ENCODE measurements at places on chromosomes 1 and 21.
A peak's percentile ranks its signal among the peaks of the same experiment; 100 is the strongest.

DNA sequence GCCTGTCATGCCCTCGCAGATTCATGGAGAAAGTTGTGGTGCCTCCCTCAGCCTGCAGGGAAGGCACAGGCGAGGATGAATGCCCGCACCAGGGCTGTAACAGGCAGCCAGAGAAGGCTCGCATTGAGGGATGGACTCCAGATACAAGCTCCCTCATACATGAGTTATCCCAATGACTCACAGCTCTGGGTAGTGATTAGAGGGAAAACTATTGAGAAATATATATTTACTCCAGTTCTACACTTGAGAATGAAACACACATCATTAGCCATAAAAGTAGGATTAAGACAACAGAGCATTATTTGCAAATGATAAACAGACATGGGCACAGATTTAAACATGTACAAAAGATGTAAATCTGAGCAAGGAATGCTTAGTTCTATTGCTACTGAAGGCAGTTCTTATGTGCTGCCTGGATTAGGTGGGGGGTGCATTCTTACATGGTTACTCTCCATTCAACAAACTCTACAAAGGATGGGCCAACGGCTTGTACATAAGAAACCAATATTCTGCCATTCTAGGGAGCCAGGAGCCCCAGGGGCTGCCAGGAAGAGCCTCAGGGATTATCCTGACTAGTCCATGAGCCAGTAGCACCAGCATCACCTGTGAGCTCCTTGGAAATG, 97.9 kb downstream of the CSMD2 start:
- no peak for DNase-seq

DNA sequence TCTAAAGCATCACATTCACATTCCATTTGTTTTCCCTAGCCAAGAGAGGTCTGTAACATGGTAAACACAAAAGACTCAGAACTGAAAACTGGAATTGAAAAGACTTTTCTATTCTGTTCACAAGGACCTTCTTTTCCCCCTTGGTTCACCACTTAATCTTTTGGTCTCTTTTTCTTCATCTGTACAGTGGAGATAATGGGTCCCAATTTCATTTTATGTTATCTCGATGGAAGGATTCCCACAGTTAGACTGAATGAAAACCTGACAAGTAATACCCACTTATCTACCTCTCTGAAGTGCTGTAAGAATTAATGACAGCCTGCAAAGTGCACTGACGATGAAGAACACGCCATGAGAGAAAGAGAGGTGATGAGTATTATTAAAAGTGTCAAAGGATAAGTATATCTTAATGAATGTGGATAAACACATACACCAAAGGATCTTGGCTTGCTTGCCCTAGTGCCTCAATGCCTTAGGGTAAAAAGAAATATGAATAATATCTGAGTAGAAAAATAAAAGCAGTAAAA, 71.5 kb downstream of the CYYR1 start:
- no peak for DNase-seq

- DNase-seq = no peak
These were observed 265.8 kb downstream of the CAMTA1 start for GRCh38 chr1:7050751-7051665.

DNA sequence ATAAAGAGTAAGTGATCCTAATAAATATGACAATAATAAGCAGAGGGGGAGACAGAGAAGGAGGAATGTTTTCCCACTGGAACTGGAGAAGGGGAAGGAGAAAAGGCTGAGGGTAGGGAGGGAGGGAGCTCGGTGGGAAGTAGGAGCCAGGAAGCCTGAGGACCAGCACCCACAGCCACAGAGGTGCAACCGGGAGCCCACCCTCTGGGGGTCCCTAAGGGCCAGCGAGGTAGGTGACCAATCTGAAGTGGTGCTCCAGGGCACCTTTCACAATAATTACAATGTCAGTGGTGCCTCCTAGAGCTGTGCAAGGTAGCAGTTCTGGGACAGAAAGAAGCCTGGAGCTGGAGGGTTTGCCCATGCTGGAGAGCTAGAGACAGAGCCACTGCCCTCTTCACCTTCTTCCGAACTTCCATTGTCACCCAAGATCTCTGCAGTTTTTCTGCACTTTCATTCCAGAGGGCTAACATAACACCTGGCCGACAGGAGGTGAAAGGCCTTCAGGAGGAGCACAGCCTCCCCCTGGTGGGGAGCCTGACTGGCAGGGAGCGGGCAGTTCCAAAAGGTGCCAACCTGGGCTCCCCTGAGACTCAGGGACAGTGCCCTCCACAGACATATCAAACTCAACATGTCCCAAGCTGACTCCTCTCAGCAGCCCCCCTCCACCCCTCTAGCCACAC, 4.1 kb upstream of the AHCYL1 start:
- no peak for DNase-seq

- DNase-seq = no peak
These were observed 351.5 kb upstream of the ZP4 start for GRCh38 chr1:238242181-238242580.

DNA sequence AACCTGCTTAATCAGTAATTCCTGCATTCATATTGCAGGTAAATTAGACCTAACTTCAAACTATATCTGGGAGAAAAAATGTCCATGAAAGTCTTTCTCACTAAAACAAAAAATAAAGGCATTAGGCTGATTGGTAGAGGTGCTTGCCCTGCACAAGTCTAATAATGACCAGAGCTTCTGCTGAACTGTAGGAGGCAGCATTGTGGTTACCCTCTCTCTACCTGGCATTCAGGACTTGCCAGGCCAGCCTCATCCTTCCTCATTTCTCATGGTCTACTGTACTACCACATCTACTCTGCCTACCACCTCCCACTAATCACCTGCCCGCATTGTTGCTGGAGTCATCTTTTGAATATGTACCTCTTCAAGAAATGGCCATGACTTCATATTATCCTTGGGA, 60.8 kb upstream of the KRTAP11-1 start:
- DNase-seq = no peak

DNA sequence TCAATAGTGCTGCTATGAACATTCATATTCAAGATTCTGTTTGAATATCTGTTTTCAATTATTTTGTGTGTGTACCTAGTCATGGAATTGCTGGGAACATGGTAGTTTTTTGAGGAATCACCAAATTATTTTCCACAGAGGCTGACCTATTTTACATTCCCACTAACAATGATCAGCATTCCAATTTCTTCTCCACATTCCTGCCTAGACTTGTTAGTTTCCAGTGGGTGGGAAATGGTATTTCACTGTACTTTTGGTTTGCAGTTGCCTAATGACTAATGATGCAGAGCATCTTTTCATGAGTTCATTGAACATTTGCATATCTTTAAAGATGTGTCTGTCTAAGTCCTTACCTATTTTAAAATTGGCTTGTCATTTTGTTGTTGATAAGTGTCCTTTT, 1182.6 kb upstream of the B3GALT2 start:
- DNase-seq = no peak

- DNase-seq = no peak
These were observed 7.4 kb upstream of the IGFN1 start for GRCh38 chr1:201183209-201183608.

GRCh38 chr1:93056214-93056613, 22.9 kb upstream of the MTF2 start:
- DNase-seq = no peak

- DNase-seq = no peak
These were observed 4.9 kb downstream of the WNT9A start for GRCh38 chr1:227942716-227943261.

GRCh38 chr1:41414296-41414695, 53.1 kb downstream of the FOXO6 start:
- DNase-seq = no peak

GRCh38 chr1:167344615-167345385, 124.1 kb downstream of the POU2F1 start:
- no peak for DNase-seq

DNA sequence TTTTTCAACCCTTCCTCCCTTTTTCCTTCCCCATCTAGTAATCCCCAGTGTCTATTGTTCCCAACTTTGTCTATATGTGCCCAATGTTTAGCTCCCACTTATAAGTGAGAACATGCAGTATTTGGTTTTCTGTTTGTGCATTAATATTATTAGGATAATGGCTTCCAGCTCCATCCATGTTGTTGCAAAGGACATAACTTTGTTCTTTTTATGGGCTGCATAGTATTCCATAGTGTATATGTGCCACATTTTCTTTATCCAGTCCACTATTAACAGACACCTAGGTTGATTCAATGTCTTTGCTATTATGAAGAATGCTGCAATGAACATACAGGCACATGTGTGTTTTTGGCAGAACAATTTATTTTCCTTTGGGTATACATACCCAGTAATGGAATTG, 121.0 kb upstream of the C1orf105 start:
- DNase-seq = no peak

DNA sequence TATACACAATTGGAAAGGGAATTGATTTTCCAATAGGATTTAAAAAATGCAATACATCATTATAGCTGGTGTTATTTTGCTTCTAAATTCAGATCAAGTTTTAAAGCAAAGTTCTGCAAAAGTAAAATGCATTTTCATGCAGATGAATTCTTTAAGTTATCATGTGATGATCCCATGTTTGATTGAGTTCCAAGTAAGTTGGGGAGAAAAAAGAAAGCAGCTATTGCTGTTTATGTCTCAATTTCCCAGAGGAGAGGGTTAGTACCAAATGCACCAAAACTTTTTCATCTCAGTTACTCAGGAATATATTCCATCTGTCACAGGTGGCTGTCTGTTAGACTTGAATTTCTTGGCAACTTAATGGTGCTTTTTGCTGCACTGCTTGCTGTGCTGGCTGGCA, 29.7 kb downstream of the HSPA13 start:
- DNase-seq = no peak

DNA sequence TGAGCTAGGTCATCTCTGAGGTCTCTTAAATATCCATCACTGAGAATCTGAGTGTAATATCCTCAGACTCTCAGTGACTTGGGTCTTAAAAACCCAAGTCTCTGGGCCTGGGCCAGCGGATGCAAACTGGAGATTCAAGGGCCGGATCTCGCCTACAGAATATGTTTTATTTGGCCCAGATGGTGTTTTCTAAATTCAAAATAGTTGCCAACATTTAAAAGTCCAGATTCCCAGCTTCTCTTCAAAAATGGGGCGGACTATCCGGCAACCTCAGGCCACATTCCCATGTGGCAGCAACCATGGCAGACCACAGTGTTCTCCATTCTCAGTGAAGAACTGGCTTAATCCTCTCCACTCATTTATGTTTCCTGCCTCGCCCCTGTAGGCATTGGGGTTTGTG, 12.7 kb upstream of the HEYL start:
- no peak for DNase-seq

- DNase-seq = no peak
These were observed 46.4 kb downstream of the SEC16B start for GRCh38 chr1:177923441-177923840.

- DNase-seq = no peak
These were observed 165.7 kb downstream of the SLC45A1 start for GRCh38 chr1:8483586-8483985.

- DNase-seq = no peak
These were observed 3.4 kb downstream of the LINGO4 start for GRCh38 chr1:151801846-151802245.

- DNase-seq = no peak
These were observed 46.5 kb downstream of the B3GALT5 start for GRCh38 chr21:39659070-39659815.

- no peak for DNase-seq
These were observed 2.5 kb downstream of the SDC3 start for GRCh38 chr1:30905916-30906620.

DNA sequence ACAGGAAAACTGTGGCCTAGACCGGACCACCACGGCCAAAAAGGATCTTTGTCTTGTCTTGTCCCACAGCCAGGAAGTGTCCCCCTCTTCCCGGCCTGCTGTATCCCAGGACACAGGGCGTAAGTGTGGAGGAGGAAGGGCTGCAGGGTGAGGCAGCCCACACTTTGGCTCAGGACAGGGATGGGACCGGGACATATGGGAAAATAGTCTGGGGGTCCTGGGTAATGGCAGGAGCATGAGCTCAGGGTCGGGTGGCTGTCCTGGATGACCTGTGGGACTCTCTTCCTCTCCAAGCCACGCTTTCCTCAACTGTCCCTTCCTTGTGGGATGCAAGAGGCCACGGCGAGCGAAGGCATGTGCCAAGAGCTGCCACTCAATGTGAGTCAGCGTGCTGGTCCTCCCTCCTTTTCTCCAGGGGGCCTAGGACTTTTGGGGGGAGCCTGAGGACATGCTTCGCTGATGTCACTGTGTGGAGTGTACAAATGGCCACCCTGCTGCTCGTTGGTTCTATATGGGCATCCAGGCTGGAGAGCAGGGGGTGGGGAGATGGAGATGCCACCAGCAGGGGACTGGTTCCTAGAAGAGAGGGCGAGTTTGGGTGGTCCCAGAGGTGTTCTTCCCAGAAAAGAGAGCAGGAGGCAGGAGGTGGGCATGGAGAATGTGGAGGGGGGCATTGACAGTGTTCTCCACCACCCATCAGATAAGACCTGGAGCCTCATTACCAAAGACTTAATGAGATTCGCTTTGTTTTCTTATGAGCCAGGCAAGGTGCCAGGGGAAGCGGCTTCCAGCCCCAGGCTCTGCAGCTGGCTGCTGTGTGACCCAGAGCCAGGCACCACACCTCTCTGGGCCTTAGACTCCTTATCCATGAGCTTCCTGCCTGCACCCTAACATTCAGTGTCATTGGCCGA, 11.5 kb upstream of the PADI1 start:
- DNase-seq = no peak

DNA sequence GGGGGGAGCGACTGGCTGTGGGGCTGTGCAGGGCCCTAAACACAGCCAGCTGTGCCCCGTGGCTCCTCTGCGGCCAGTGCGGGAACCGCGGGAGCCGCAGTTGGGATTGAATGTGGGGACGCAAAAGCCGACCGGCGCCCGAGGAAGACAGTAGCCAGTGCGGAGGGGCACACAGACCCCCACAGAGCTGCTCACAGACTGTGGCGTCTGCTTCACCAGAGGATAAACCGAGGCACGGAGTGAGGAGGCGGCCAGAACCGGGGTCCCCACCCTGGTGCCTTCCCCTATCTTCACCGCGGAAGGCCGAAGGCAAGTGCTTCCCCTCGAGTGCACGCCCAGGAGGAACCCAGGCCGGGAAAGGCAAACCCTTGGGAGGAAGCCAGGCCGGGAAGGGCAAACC, 8.7 kb upstream of the TMEM52 start:
- DNase-seq = no peak

- peak; percentile 7 for DNase-seq
These were observed 20.7 kb upstream of the LGALS8 start for GRCh38 chr1:236502972-236503639.

DNA sequence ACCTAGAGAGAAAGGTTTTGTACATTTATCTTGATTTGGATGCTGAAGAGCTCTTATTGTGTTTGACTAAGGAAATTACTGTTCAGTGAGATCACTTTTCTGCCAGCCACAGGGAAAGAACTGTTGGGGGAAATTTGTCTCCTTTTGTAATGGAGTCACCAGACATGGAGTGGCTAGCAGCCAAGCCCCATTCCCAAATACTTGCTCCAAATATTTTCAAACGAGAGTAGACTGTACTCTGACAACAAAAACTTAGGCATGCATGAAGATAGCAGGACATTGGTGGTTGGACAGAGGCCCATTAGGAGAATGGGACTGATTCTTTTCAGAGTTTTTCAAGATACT, 21.1 kb downstream of the IPO9 start:
- DNase-seq = no peak

GRCh38 chr1:242189591-242189990, 190.7 kb upstream of the MAP1LC3C start:
- no peak for DNase-seq

- DNase-seq = peak; percentile 9
These were observed 52.2 kb downstream of the SMYD2 start for GRCh38 chr1:214332946-214333798.
